Neuronal stem cell (in vitro differentiated cells): ENCODE measurements at places on chromosomes 2 and 18.

DNA sequence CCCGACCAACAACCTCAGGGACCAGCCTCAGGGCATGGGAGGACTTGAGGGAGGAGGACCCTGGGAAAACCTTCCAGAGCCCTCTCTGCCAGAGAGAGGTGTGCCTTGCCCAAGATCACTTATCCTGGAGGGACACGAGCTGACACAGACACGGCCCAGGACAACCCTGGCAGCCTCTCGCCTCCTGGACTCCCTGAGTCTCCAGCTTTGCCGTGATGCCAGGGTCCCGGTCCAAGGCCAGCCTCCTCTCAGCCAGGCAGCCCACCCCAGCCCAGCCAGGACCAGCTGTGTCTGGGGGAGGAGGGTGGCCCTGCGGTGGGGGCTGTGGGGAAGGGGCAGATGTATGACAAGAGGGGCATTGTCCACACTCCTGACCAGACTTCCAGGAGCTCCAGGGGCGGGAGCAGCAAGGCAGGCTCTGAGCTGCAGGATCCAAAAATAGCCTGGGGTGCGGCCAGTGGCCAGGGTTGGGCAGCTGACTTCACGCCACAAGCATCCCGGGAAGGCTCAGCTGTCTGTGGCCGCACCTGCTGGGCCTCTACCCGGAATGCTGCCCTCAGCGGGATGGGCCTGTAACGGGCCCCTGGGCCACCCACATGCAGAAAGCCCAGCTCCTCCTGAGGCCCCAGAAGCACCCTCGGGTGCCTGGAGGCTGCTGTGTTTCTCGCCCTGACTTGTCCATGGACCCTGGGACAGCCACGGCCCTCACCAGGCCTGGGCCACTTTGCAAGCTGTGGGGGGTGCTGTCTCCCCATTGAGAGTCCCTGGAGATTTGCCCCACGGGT, 65.5 kb upstream of the GPC1 start:
- no peaks in the 10 kb centered on the region for H3K36me3 ChIP-seq
- no peak for DNase-seq

GRCh38 chr2:138421315-138421970, 80.1 kb upstream of the SPOPL start:
- no peak overlapping the region for H3K4me3 ChIP-seq
- H3K27ac ChIP-seq, result no peak overlapping the region
- H3K27me3 ChIP-seq, result no peaks in the 10 kb centered on the region
- DNase-seq, result no peak
- no peaks in the 10 kb centered on the region for H3K36me3 ChIP-seq

DNA sequence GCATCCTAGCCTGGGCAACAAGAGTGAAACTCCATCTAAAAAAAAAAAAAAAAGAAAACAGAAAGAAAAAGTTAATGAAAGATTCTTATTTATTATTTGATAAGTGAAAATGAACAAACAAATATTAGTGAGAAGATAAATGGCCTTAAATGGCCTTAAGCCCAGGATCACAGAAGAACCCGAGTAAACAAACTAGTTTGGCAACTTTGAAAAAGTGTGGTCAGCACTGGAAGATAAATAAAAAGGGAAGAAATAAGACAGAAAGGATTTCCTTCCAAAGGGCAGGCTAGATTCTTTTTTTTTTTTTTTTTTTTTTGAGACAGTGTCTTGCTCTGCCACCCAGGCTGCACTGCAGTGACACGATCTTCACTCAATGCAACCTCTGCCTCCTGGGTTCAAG, 692.4 kb downstream of the CPS1 start:
- H3K4me1 ChIP-seq, result peaks cover 6% of the 10 kb centered on the region
- no peaks in the 10 kb centered on the region for H3K36me3 ChIP-seq
- DNase-seq, result no peak
- H3K4me3 ChIP-seq, result no peak overlapping the region
- no peaks in the 10 kb centered on the region for H3K27me3 ChIP-seq

DNA sequence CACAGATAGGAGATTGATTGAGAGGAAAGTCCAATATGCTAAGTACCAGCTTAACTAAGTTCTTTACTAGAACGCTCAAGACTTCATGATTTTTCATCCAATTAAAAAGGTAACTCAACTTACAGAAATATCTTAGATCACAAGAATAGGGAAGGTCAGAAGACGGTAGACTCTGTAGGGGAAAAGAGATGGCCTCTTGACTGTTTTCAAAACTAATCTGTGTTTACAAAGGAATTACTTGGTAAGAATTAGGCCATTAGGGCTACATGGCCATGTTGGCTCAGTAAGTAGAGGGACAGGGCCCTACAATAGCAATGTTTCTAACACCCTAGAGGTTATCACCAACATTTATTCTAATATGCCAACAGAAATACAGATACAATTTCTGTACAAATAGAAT, 172.7 kb upstream of the ZFP36L2 start:
- no peaks in the 10 kb centered on the region for H3K27me3 ChIP-seq
- no peak for DNase-seq
- H3K27ac ChIP-seq, result no peak overlapping the region
- H3K36me3 ChIP-seq, result peaks cover 14% of the 10 kb centered on the region

GRCh38 chr18:73879328-73879727, 268.3 kb downstream of the FBXO15 start:
- H3K27me3 ChIP-seq, result no peaks in the 10 kb centered on the region
- no peaks in the 10 kb centered on the region for H3K36me3 ChIP-seq
- no peak overlapping the region for H3K27ac ChIP-seq

DNA sequence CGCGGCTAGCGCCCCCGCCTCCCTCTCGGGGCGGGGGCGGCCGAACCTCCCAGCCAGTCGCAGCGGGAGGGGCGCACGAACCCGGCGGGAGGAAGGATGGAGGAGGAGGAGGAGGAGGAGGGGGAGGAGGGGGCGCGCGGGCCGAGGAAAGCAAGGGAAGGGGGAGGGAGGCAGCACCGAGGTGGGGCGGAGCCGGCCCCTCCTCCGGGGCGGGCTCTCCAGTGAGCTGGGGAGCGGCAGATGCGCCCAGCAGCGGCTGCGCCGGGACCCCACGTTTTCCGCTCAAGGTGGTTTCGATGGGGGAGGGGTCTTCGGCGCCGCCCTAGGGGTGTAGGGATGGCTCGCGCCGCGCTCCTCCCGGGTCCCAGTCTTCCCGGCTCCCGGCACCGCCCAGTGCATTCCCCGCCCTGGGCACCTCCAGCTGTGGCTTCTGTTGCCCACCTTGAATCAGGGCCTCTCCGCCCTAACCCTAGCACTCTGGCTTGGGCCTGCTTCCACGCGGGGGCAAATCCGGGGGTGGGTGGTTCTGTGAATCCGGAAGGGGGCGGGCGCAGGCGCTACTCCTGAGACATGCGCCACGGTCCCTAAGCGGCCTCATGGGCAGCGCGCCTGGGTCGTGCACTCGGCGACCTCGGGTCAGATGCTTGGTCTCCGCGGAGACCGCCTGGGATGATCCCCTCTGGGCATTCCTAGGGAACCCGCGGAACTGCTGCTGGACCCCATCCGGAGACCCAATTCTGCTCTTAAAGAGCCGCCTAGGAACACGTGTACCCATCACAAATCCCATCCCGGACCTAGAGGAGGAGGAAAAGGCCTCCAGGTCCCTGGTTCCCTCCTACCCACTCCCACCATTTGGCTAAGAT, at the start of gene FBXO41:
FBXO41 (minus strand) TSS at position 183 of the 863 bp plus-strand sequence. CDS start 14,848 bp downstream, outside the sequence.
- no peak within 1 kb of the TSS for H3K27ac ChIP-seq
- no peaks in the 10 kb centered on the region for H3K36me3 ChIP-seq
- no peak for DNase-seq

DNA sequence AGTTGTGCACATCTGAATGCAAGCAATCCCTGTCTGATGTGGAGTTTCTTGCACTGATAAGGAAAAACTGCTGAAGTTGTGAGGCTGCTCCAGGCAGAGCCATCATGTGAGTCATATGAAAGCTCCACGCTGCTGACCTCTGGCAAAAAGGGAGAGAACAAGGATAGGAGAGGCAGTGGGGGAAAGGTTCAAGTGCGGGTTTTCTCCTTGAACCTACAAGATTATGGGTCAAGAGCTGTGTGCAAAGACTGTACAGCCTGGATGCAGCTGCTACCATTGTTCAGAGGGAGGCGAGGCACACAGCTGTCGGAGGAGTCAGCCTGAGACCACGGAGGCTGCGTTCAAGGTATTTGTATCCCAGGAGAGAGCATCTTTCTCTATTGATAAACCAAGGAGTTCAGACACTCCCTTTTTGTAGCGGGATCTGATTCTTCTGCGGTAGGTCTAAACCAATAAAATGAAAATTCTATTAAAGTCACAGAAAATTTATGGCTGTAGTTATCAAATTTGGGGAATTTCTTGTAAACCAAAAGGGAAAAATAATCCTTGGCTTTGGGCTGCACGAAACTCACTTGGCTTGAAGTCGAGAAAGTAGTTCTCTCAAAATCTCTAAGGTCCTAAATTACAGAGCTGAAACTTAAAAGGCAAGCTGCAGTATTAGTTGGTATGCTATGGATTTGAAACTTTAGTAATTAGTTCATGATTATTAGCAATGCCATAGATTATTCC, at the start of gene CDK15:
CDK15 (plus strand) TSS at position 96 of the 729 bp plus-strand sequence; CDS start at position 224, 128 bp downstream.
- no peaks in the 10 kb centered on the region for H3K27me3 ChIP-seq
- no peak within 1 kb of the TSS for H3K27ac ChIP-seq
- DNase-seq, result no peak
- H3K36me3 ChIP-seq, result no peaks in the 10 kb centered on the region
- H3K4me1 ChIP-seq, result peaks cover 6% of the 10 kb centered on the region

DNA sequence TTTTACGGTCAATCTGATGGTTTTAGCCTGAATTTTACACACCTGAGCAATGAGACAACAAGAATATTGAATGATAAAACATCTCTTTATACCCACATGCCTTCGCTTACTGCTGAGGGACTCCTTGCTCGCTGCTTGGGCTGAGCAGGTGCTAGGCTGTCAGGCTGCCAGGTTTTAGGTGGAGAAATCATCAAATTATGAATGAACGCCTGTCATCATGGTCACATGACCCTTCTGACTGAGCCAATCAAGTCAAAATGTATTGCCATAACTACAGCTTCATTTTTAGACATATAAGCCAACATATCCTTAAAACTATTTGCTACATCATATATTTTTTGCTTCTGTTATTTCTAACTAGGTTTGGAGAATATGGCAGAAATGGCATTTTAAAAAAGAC, 274.0 kb downstream of the LNPK start:
- peaks cover 2% of the 10 kb centered on the region for H3K4me1 ChIP-seq
- no peaks in the 10 kb centered on the region for H3K36me3 ChIP-seq
- H3K27me3 ChIP-seq, result no peaks in the 10 kb centered on the region

GRCh38 chr18:73232933-73233332, 365.1 kb upstream of the NETO1 start:
- H3K27ac ChIP-seq, result no peak overlapping the region
- no peaks in the 10 kb centered on the region for H3K27me3 ChIP-seq
- no peak for DNase-seq
- H3K4me1 ChIP-seq, result no peaks in the 10 kb centered on the region
- no peaks in the 10 kb centered on the region for H3K36me3 ChIP-seq
- H3K4me3 ChIP-seq, result no peak overlapping the region

DNA sequence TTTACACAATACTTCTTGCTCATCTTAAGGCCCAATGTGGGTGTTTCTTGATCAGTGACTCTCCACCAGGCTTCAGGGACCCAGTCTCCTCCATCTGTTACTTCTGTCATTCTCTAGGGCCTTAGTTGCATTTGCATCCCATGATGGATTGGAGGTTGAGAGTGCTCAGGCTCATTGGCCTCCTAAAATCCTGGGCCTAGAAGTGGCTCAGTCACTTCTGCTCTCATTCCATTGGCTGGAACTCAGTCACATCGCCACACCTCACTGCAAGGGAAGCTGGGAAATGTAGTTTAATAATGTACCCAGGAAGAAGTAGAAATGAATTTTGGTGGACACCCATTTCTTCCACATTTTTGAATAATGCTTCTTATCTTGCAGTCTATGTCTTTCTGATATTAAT, 223.5 kb downstream of the HRH4 start:
- H3K4me1 ChIP-seq, result no peaks in the 10 kb centered on the region
- H3K27me3 ChIP-seq, result no peaks in the 10 kb centered on the region
- no peak for DNase-seq
- no peak overlapping the region for H3K27ac ChIP-seq
- no peak overlapping the region for H3K4me3 ChIP-seq
